ENCODE measurements at places on chromosomes 6 and 20.

- peak; percentile 34 for DNase-seq
Observed at GRCh38 chr6:8131265-8131897, 29.0 kb upstream of the EEF1E1 start.

GRCh38 chr6:56242346-56242745, 5.0 kb downstream of the COL21A1 start:
- no peak for DNase-seq

GRCh38 chr6:150253489-150253888, 110.6 kb downstream of the PPP1R14C start:
- no peak for DNase-seq

DNA sequence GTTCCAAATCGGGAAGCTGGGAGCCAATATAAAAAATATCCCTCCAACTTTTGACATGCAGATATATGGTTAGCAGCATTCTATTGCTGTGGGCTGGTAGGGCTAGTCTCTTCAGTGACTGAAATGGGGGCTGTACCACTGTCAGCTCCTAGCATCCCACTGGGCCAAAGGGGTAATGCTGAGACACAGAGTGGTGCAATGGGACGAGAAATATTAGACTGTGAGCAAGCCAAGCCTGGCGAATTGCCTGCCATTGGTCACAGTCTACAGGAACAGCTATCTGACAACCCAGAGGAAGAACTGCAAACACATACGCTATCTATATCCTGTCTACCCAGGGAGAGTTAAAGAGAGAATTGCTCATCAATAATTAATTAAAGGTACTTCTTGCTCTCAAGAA, 3.5 kb downstream of the SLC35F1 start:
- no peak for DNase-seq

DNA sequence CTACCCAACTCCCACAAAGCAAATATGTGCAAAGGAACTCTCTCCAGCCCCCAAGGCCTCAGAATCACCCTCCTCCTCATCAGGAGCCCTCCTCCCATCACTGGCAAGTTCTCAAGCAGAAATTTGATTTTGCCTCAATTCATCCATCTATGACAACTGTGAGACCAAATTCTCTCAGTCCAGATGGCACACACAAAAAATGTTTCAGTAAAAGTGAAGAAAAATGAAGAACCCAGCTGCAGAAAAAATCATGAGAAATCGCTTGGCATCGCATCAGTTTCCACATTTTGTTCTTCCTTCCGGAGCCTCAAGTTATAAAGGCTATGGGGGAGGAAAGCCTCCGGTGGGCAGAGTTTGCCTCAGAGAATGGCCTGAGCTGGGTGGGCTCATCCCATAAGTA, 6.4 kb upstream of the CD24 start:
- no peak for DNase-seq

- DNase-seq, result no peak
Observed at GRCh38 chr6:154638369-154638768, 94.8 kb upstream of the SCAF8 start.

DNA sequence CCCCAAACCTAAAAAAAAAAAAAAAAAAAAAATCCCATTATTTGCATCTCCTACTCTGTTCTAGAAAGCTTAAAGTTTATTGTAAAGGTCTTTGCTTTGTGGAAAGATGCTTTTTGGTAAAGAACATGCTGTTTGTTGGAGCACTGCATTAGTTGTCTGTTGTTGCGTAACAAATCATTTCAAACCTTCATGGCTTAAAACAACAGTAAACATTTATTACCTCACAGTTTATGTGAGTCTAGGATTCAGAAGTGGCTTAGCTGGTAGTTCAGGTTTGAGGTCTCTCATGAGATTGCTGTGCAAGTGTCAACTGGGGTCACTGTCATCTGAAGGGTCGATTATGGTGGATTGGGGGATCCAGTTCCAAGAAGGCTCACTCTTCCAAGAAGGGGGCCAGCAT, 155.2 kb upstream of the ZFP64 start:
- DNase-seq, result no peak

DNA sequence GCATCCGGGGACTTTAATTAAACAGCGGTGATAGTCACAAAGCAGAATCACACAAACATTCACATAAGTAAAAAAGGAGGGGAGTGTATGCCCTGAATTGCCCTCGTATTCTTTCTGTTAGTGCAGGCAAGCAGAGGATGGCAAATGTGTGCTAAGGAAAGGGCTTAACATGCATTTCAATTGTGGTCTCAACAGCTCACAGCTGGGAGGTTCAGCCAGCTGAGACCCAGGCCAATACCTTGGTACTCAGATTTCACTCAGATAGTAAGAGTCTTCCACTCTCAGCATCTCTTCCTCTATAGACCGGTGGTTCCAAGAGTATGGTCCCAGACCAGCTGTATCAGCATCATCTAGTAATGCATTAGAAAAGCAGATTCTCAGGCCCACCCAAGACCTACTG, 215.1 kb downstream of the PHACTR1 start:
- no peak for DNase-seq

DNA sequence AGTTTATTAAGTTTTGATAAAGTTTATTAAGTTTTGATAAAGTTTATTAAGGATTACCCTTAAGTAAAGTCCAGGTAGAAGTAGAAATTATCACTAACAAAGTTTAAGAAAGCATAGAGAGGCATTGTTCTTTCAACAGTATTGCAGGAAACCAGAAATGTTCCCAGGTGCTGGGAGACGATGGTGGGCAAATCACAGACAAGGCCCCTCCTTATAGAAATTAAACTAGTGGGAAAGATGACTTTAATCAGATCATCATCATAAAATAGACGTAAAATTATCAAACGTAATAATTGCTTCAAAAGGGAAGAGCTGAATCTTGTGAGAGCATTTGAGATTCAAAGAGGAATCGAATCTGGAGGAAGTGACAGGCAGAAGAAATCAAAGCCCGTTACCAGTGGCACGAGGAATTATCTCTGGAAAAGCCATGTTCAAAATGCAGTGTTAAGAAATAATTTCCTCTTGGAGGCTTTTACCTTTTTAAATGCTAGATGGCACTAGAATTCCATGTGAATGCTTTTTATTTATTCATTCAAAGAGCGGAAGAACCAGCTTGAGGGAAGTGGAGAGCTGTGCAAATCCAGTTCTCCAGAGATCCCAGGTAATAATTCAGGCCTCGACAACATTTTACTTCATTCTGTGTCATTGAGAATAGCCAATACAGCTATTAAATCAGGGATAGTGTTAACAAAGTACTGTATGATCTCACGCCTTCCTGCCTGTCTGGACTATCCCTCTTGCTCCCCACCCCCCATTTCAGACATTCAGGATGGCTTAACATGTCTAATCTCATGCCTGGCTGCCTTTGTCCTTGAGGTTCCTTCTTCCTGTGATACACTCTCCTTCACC, 1.0 kb upstream of the APMAP start:
- DNase-seq, result peak; percentile 18

- DNase-seq, result no peak
Observed at GRCh38 chr6:42403831-42404230, 47.9 kb downstream of the TRERF1 start.

DNA sequence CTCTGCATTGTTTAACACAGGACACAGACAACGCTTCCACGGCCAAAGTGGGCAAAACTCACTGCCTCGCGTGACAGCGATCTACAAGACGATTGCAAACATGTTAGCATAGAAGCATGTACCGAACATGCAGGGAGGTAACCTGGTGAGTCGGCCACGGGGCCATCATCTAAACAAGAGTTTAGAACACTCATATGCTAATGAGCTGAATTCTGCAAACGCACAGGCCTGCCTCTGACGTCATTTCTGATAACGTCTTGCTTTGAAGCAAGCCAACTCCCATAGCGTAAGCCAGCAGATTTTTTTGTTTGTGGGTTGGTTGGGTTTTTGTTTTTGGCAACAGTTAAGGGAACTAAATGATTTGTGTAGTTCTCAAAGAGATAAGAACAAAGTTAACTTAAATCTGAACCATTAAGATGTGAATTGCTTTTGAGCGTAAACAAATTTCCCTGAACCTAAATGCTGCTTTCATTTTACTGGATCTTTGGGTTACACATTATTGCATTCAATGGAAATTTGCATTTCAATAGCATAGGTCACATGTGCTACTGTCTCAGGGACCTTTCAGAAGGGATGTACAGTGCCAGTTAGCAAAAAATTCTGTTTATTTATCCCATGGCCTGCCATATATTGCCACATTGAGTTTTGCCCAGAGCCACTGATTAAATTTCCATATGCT, 184.5 kb upstream of the PDE10A start:
- DNase-seq, result no peak

DNA sequence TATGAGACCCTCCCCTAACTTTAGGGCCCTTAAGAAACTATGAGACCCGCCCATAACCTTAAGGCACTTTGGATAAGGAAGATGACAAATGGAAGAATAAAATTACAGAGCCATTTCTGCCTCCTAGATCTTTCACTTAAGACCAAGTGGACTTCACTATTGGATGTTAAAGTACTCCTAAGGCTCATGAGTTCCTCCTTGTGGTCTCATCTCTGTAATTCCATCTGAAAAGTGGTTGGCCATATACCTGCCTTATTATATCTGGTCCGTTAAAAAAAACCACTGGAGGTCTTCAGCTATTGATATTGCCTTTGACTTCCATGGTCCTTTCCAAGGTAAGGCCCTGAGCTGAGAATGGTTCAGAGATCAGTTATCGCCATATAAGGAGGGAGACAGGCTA, 310.3 kb downstream of the EYA4 start:
- DNase-seq, result no peak

DNA sequence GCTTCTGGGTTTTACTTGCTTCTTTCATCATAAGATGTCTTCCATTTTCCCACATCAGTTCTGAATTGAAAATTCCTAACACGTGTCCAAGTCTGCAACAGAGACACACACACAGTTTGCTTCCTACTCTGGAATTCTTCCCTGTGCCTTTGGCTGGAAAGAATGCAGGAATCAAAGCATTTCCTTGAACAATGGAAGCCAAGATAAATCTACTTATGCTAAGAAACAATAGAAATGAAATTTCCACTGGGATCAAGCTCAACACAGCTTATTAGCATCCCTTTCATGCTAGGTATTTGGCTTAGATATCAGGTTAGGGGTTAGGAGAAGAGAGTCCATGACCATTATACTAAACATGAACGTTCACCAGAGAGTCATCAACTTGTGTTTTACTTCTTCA, 101.1 kb upstream of the SCAF8 start:
- no peak for DNase-seq

DNA sequence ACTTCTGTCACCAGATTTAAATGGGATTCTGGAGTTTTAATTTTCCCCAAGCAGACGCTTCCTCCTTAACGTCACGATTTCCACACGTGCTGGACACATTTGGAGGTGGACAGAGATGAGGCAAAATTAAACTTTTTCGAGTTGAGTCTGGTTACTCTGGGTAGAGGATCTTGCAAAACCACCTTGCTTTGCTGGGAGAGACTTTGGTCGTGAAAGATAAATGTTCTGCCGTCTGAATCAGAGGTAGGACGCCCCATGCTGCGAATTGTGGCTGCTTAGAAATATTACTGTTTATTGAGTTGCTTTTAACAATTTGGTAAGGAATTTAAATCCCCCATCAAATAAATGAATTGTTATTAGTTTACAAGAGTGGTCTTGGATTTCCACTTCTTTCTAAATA, 46.8 kb downstream of the CTCFL start:
- no peak for DNase-seq

DNA sequence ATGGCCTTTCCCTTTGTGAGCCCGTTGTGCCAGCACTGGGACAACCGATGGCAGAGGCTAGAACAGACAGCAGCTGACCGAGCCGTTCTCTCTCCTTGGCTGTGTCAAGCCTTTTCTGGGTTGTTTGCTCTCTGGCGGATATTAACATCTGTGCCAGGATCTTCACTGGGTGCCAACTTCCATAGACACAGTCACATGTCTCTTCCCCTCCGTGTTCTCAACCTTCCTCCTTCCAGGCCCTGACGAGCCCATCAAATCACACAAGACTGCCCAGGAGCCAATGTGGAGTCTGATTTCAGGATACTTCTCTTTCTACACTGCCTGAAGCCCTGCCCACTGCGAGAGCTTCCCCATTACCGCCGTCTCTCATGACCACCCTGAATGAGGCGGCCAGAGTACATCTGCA, 111.0 kb upstream of the RALGAPA2 start:
- no peak for DNase-seq

DNA sequence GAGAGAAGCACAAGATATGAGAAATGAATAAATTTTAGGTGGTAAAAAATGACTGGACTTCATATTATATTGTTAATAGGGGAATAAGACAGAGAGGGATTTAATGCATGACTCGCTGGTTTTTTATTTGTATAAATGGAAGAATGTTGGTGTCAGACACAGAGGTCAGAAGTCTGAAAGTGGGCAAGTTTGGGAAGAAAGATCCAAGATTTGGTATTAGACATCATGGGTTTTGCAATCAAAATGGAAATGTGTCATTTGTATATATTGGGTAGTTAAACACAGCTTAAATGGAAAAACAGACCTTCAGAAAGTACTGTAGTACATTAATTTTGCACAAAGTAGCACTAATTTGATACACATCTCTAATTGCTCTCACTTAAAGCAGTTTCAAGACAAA, 96.2 kb downstream of the EYA4 start:
- DNase-seq, result no peak

DNA sequence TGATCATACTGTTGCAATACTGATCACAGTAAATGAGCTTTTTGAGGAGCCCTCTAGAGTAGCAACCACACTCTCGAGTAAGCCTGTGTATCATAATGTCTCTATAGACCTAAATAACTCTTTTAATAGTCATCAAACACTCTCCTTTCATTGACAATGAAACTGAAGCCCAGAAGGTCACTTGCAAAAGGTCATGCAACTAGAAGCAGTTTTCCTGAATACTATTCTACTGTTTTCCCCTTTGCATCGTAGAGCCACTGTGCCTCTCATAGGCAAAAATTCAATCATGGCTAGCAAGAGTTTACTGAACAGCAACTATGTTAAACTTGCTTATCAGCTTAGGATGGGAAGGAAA, 105.3 kb downstream of the HIVEP2 start:
- DNase-seq, result no peak

- DNase-seq, result no peak
Observed at GRCh38 chr6:5314191-5314865, 53.0 kb downstream of the FARS2 start.

GRCh38 chr6:38021029-38021428, 201.5 kb downstream of the ZFAND3 start:
- no peak for DNase-seq

DNA sequence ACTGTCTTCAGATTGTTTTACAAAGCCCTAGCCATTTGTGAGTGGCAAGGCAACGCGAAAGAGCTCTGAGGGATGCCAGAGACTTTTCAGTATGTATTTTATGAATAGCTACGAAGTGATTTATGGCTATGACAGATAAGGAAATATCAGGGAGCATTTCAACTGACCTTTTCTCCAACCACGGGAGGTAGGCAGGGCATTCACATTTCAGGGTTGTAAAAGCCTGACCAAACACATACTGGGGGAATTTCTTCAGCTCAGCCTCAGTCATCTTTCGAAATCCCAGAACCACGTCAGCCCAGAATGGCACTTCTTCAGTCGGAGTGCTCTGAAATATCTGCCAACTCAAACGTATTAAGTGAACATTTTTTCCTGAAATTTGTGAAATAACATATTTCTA, 10.8 kb downstream of the DDO start:
- DNase-seq, result no peak

DNA sequence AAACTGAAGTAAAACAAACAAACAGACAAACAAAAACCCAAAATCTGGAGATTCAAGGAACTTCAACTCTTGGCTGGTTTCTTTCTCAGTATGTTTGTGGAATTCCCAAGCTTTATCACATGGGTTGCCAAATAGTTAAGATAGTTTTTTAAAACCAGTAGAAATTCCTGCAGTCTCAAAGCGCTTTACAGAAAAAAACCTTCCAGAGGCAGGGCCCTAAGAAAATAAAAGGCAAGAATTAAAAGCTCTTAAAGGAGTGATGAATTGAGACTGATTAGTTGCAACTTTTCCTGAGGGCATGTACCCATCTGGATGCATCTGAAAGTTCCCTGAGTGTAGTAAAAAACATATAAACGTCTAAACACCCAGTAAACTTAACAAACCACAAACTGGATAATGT, 25.9 kb upstream of the PTCHD4 start:
- DNase-seq, result no peak

Measured in left hindlimb (tissue), 1 donor.